Liver (tissue), 10 donors: ENCODE measurements at places on chromosomes 12 and 14.
A peak's percentile ranks its signal among the peaks of the same experiment; 100 is the strongest.

- DNase-seq: no peak
Measured at GRCh38 chr12:52242442-52243258, 9.6 kb downstream of the KRT7 start.

DNA sequence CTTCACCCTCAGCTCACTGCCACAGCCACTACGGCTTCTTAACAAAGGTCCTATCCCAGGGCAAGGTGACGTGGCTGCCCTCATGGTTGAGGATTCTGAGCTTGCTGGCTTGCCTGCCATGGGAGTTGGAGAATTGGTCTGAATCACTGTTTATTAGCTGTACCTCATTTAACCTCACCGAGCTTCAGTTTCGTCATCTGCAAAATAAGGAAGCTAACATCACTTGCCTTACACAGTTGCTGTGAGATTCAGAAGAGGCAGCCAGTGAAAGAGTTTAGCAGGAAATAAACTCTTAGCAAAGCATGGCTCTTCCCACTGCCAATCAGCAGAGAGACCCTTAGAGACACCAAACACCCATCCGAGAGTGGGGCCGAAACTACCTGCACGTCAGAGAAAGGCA is 90.1 kb upstream of the KCNA1 start:
- no peak for DNase-seq

- DNase-seq: peak; percentile 49
Measured at GRCh38 chr14:69153152-69153872, 393 bp upstream of the DCAF5 start.

DNA sequence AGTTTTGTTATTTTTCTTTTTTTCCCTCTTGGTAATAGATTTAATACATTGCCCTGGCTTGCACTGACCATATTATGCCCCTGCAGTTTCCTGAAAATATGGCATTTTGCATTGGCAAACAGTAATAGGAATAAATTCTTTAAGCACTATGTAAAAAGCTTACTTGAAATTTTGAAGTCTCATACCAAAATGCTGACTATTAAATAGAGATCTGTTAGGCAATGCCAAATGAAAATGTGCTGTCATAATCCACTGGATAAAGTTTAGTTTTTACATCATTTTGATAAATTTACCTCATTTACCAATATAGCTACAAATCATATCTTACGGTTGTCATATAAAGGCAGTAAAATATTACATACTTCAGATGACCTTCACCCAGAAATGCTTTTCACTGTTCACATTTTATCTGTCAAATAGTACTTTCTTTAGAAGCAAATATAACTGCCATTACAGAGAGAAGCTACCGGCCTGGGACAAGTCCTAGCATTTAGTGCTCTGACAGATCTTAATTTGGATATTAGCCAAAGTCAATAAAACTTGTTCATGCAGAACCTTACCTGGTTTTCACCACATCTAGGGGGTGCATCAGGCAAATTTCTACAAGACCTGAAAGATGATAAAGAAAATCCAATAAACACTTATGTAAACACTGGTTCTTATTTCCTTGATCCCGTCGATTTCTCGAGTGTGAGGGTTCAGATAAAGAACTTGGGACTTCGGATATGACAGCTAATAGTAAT is 212.9 kb downstream of the PAX9 start:
- DNase-seq: no peak

GRCh38 chr14:59161561-59162175 is 26.8 kb upstream of the DAAM1 start:
- no peak for DNase-seq

DNA sequence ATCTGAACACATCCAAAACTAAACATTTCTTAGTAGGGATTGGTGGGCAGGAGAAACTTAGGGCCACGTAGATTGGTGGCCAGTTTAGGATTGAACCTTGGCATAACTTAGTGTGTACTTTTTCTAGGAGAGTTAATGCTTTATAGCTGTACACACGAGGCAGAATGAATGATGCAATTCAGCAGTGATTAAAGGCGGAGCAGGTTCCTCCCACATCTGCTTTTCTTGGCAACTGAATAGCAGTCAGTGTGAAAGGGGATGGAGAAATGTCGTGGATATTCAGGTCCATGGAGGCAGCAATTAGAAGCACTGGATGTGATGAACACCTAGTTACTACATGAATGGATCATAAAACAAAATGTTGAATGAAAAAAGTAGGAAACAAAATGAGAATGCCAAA is 493.8 kb downstream of the FUT8 start:
- DNase-seq: no peak

DNA sequence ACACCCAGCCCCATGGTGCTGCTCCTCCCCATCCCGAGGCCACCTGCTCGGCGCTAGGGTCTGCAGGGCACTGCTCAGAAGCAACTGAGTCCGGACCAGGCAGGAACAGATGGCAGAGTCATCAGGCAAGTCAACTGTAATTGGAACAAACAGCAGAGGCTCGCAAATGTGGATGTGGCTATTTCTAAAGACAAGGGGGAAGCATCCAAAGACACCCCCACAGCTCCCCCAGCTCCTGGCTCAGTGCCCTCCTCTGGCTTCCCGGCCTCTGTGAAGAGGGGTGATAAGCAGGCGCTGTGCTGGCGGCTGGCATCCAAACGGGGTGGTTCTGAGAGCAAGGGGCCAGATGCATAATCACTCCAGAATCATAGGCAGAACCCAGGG is 125.6 kb downstream of the PIWIL1 start:
- DNase-seq: no peak

DNA sequence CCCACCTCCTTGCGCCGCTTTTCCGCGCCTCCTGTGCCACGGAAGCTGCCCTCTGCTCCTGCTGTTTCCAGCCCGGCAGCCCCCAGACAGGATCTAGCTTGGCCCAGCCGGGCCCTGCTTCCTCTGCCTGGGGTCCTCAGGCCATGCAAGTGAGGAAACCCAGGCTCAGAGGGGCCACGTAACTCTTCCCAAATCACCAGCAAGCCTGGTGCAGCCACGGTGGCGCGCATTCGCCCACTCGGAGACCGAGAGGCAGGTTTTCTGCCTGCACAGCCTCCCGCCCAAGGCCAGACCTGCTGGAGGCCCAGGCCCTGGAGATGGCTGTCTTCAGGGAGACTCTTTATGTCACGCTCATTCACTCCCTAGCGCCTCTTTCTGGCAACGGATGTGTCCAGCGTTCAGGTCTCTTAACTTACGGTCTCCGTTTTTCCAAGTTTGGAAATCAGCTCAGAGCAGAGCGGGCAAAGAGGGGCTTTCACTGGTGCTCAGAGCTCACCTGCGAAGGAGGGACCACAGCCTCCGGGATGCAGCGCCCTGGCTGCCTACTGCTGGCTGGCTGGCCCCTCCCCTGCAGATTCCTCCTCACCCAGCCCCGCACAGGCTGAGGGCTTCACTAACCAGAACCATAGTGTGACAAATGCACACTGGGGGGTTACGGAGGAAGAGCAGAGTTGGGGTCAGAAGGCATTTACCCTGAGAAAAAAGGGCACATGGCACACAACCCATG is 20.6 kb upstream of the CEP170B start:
- no peak for DNase-seq

DNA sequence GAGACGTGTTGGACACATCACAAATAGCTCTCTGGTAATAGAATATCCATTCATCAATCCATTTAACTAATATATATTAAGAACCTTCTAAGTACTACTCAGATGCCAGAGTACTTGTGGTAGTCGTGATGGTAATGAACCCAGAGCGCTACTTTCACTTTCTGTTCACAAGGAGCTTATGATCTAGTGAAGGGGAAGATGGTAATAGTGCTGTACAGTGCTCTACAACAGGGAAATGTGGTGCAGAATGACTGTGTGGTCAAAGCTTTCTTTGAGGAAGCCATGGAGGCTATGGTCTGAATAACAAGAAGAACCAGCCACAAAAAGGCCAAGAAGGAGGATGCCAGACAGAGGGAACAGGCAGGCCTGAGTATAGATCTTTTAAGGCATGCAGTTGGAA is 212.0 kb downstream of the PTPRO start:
- no peak for DNase-seq

DNA sequence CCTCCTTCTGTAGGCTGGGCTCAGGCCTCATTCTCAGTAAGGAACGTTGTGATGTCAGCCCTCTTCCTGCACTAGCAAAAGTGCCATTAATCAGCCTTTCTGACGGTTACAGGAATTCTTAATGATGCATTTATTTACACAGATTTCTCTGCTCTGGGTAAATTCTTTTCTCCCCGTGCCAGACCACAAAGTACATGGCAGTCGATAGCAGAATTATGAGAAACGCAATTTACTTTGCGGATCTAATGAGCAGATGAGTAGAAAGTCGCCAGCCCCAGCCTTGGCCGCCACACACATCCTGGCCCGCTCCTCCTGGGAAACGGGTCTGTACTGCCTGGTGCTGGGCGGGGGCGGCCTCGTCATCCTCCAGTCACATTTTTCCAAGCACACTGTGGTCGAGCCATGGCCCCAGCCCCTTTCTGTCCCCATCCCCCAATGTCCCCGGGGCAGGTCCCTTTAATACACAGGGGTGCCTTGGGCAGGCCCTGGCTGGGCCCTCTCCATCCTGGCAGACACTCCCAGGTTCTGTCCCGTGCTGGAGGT is 25.9 kb downstream of the NOC4L start:
- no peak for DNase-seq

DNA sequence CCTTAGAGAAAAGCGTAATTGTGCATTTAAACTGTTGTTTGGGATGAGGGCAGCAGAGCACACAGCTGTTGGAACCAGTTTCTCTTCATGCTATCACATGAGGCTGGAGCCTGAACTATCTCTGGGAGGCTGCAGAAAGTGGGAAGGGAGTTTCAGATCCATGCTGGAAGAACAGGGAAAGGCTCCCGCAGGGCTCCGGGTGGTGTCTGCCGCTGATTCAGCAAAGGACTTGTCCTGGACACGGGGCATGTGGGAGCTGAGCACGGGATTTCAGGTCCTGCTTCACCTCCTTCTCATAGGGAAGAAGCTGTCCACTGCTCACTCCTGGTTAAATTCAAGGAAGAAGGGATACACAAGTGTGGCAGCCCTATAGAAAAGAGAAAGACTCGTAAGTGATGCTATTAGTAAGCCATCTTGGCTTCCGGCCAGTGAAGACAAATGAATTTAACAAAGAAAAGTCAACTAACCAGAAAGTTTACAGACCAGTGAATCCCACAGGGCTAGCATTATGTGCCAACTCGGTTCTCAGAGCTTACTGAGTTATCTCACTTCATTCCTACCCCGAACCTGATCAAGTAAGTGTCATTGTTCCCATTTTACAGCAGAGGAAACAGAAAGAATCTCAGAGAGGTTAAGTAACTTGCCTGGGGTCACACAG is 6.7 kb upstream of the FZD10 start:
- no peak for DNase-seq

DNA sequence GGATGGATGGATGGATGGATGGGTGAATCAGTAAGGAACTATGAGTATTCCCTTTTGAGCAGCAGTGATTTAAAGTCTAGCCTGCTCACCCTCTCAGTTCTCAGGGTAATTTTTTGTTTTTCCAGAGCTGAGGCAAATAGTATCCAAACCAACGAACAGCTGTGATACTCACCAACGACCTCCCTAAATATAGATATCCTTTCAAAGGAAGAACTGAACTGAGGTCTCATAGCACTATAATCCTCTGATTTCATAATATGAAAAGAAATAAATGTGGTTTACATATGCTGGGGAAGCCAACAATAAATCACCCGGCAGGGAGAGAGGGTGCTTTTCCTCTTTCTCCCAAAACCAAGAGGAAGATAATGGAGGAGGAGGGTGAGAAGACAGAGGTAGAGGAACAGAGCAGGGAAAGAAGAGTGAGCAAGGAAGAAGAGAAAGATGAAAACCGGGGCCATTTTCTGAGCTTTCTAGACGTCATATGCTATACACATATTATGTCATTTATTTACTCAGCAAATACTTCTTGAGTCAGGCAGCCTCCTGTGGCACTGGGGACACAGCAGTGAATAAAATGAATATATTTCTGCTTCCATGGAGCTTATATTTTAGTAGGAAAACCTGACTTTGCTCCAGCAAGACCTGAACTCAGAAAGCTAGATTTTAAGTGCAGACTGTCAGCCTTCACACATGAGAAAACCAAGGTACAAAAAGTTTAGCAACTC is 710.7 kb upstream of the TBX3 start:
- no peak for DNase-seq

- no peak for DNase-seq
Measured at GRCh38 chr12:100058482-100059029, 73.8 kb upstream of the ANKS1B start.

DNA sequence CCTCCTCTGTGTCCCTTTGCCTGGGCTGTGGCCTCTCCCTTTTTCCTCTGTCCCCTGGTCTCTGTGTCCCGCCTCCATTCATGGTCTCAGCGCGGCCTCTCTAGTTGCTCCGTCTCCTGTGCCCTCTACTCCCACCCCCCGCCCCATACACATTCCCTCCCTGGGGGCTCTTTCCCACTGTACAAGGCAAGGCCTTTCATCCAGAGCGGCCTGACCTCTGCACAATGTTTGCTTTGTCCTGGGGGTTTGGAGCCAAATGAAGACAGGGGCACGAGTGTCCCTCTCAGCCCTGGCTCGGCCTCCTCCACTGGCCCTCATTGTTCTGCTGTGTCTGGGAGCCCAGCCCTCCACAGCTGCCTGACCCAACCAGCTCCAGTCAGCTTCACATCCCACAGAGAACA is 678.6 kb downstream of the BCL11B start:
- no peak for DNase-seq

DNA sequence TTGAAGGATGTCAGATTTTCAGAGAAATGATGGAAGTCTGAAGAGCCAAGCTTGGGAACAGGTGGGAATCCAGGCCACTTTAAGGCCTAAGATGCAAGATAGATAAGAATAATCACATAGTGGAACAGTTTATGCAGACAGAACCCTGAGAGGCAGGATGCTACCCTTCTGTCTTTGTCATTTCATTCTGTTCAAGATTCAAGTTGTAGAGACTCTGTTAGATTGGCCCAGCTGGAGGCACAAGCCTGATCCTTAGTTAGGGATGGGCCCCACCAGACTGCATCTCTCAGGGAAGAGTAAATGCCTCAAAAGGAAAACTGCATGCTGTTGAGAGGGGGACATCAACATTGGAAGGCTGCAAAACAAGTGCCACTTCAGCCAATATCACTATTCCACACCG is 287.0 kb downstream of the PCNX1 start:
- DNase-seq: no peak

DNA sequence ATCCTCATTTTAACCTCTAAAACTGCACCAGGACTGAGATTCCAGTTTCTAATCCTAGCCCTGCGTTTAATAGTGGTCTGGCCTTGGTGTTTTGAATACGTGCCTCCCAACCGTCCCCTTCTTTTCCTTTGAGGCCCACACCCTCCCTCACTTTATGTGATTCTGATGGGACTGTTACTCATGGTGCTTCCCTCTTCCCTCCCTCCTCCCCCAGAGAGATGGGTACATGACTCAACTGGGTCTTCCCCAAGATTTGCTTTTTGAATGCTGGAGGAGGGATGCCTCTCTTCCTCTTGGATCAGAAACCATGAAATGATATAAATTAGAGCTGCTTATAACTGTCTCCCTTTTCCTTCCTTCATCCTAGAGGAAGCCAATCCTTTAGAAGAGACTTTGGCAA is 8.2 kb upstream of the PPP2R5E start:
- no peak for DNase-seq

- peak; percentile 80 for DNase-seq
Measured at GRCh38 chr14:104723651-104724406, at the start of gene ADSS1. Gene ADSS1 (plus strand): TSS chr14:104724229. CDS start chr14:104724271, 42 bp downstream.

- DNase-seq: no peak
Measured at GRCh38 chr12:3303410-3304136, 187.4 kb upstream of the PRMT8 start.
